ENCODE measurements at places on chromosomes 1 and 21. TPM values are rescaled to one million over a fixed set of nuclear protein-coding genes. Genes with fewer than 3 reads are reported as not detected.
A peak's percentile ranks its signal among the peaks of the same experiment; 100 is the strongest.

GRCh38 chr1:48249868-48250267, 27.4 kb downstream of the SLC5A9 start:
- DNase-seq = no peak

DNA sequence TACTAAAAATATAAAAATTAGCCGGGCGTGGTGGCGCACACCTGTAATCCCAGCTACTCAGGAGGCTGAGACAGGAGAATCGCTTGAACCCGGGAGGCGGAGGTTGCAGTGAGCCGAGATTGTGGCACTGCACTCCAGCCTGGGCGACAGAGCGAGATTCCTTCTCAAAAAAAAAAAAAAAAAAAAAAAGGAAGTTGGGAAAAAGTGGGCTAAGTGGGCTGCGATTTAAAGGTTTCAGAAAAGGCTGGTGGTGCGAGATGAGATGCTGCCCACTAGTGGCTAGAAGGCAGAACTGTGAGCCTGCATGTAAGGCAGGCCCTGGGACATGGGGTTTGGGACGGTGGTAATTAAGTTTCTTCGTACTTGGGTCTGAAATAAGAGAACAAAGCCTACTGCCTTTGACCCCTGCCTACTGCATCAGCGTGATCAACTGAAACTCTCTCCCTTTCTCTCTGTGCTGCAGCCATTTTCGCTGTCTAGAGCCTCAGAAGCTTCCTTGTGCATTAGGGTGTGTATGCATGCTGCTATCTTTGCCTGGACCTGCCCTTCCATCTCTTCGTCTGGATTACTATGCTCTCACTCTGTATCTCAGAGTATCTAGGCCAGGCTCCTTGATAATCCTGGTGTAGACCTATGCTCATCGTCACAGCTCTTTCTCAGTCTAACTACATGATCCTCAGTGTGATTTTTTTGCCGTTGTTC, 12.4 kb downstream of the FMOD start:
- peak; percentile 52 for DNase-seq

Gene FMO2
- 0.70 TPM for total RNA-seq

- no peak for DNase-seq
Observed at GRCh38 chr1:55584526-55585401, 369.6 kb upstream of the USP24 start.

Gene S100A4
- 522 TPM for total RNA-seq

Gene CACNA1S
- not detected for total RNA-seq

DNA sequence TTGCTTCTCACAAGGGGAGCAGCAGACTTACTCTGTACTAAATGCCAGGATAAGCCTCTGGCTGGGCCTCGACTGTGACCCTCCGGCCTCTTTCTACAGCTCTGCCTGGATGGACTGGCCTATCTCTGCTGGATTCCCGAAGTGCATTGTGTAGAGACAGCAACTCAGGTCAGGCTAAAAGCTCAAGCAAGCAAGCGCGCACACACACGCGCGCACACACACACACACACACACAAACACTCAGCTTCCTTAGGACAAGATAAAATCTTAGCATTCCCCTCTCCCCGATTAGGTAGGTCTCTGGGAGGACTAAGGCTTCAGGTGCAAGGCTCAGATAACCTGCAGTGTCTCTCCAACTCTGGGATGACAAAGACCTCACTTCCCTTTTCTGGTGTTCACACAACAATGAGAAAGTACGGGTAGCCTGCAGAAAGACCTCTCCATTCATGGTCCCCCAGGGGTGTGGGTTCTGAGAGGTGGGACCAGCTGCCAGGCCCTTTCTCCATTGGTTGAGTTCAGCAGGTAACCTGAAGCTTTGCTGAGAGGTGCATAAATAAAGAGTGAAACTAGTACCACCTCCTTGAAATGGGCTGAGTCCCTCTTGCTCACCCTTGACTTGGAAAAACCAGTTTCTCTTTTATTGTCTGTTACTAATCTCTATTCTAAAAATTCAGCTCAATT, 155.1 kb upstream of the CAMK1G start:
- no peak for DNase-seq

DNA sequence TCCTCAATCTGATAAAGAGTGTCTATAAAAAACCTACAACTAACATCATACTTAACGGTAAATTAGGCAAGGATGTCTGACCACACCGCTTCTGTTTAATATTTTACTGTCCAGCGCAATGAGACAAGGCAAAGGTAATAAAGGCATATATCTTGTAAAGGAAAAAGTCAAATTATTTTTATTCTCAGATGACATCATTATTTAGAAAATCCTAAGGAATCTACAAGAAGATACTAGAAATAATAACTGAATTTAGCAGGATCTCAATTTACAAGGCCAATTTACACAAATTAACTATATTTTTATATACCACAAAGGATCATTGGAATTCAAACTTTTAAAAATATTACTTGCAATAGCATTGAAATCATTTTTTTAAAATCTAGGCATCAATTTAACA, 29.4 kb downstream of the GJA4 start:
- no peak for DNase-seq

Gene INKA2
- 1.2 TPM for total RNA-seq

DNA sequence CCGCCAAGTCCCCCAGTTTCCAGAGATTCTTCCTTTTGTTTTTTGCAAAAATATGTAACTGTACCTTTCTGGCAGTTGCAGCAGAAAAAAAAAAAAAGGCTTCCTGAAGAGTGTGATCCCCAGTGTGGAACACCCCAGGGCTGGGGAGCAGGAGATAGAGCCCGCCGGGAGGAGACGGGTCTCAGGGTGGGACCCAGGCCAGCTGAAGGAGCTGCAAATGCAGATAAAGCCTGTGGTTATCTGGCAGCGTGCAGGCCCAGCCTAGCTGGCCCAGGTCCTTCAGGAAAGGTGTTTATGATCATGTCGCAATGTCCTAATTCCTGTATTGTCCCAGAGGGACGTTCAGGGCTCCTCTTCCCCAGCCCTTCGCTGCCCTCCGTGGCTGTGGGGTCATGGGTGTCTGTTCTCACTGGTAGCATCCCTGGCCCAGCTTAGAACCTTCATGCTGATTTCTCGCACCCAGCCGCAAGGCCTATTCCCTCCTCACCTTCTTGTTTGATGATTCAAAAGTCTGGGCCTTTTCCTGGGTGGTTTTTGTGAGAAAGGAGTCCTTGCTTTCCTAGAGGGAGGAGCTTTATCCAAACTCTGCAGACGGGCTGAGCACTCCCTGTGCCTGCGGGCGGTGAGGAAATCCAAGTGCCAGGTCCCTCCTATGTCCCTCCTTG, 26.2 kb downstream of the RNF187 start:
- DNase-seq = no peak

DNA sequence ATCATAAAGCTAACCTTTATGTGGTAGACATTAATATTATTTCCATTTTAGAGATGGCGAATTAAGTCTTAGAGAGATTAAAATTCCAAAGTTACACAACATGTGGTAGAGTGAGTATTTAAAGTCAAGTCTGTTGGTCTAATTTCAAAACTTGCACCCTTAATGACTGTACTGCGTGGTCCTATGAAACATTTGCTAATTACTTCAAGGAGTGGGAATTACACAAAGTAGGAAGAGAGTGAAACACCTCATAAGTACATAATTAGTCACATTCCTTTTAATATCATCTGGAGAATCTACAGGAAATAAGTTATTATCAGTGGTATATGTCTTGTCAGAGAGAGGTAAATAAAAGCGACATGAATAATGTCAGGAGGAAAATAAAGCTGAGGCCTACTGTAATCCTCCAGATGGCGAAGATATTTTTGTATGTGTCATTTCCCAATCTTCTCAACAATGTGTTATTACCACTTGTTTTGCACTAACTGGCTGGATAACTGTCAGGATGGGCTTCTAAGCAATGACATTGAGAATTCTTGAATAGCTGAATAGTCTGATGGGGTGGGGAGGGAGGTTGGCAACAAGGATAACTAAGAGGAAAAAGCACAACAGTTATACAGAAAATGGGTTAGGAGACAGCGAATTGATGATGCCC, 95.5 kb downstream of the TNFSF18 start:
- no peak for DNase-seq

DNA sequence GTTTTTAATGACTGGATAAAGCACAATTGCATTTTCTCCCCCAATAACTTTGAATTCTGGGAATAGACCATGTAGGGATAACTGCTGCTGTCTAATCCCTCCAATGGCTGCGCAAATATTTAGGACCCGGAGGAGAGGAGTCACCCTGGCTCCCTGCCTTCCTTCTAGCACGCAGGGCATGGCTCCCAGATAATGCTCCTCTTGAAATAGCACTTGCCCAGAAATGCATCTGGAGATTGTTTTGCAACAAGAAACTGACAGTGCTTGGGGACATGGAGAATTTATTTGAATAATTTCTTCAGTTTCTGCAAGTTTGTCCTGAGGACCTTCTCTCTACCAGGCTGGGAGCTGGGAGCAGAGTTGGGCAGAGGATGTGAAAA, 83.5 kb downstream of the MAN1C1 start:
- no peak for DNase-seq

- DNase-seq = no peak
Observed at GRCh38 chr1:39086386-39086785, 60.2 kb downstream of the NDUFS5 start.

Gene S100A1
- total RNA-seq = not detected

Gene TNNI3K
- 1.2 TPM for total RNA-seq

DNA sequence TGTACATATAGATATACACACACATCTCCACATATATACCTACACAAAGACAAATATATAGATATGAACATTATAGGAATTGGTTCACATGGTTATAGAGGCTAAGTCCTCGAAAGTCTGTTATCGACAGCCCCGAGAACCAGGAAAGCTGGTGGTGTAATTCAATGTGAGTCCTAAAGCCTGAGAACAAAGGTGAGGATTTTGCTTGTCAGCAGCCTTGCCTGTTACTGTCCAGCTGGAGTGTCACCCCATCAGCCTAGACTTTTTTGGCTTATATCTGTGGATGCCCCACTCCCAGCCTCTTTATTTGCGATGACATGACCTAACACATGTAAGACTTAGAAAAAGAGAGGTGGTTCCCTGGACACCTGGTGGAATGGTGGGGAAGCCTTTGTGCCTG, 97.0 kb downstream of the GIPC2 start:
- no peak for DNase-seq

DNA sequence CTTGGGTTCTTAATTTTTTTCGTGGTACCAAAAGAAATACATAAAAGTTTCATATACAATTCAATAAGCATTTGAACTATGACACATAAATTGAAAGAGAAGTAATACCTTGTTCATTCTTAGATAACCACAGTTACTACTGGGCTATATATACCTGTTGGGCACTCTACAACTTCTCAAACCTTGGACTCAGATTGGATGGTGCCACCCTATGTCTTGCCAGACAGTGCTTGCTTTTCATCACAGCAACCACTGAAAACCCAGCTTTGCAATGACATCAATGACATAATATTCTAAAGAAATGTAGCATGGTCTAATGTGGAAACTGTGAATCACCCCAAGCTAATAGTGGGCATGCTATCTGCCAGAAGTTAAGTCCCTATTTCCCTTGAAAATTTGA, 62.8 kb upstream of the DPH5 start:
- DNase-seq = no peak

DNA sequence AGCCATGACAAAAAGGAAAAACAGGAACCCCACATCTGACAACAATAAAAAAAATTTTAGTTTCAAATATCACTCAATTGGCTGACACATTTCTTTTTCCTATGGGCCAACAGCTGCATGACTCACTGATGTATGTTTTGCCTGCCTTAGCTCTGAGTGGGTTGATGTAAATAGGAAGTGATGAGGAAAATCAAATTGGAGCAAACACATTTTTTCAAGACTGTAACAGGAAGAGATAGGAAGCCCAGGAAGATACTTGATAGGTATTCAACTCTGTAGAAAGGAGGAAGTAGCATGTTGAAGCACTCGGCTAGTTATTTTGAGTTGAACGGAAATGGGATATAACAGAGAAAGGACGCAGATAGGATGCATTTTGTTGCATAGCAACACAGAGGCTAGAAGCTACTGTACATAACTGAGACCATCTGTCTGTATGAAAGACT, 168.0 kb upstream of the NR5A2 start:
- DNase-seq = no peak

Gene HPCAL4
- 28.5 TPM for total RNA-seq

- no peak for DNase-seq
Observed at GRCh38 chr1:193408782-193409293, 222.4 kb upstream of the B3GALT2 start.

DNA sequence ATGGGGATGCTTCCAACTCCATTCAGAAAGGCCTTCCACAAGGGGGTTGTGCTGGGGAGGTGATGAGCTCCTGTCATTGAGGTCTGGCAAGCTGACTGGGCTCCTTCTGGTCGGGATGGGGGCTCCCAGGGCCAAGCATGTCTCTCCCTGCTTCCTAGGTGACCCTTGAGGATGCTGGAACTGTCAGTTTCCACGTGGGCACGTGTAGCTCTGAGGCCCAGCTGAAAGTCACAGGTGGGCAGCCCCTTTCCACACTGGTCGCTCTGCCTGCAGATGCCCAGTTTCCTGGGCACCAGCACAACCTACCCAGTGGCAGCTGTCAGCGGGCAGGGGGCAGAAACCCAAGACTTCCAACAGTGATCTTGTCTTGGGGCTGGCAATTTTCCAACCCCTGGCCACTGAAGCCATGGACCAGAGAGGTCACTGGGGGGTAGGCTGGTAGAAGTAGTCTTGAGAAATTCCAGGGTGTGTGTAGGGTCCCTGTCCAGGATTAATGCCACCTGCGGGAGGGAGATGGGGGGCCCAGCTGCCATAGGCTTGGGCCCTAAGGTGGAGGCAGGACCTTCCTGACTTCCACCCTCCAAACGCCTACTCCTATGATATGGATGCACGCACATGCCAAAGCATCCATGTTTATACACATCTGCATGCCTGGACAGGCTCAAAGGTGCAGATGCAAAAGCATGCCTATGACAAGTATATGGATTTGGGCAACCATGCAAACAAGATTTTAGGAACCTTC, 97.1 kb downstream of the TRIM11 start:
- DNase-seq = no peak

DNA sequence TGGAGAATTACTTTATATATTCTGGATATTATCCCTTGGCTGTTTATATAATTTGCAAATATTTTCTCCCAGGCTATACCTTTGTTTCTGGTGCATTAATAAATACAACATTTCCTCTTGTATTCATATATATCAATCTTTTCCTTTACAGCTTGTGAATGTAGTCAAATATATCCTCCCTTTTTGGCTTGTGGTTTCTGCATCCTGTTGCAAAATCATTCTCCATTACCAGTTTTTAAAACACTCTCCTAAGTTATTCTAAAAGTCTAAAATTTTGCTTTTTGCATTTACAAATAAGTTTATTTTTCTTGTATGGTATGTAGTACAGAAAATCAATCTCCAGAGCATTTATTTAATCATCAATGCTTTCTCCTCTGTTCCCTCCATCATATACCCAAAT, 909.4 kb downstream of the ADGRL2 start:
- DNase-seq = no peak

Gene RHBDL2
- not detected for total RNA-seq

- no peak for DNase-seq
Observed at GRCh38 chr1:119888476-119888875, 7.8 kb downstream of the ADAM30 start.

All from T-cell (primary cell).